ENCODE measurements at places on chromosomes 2 and 18.

DNA sequence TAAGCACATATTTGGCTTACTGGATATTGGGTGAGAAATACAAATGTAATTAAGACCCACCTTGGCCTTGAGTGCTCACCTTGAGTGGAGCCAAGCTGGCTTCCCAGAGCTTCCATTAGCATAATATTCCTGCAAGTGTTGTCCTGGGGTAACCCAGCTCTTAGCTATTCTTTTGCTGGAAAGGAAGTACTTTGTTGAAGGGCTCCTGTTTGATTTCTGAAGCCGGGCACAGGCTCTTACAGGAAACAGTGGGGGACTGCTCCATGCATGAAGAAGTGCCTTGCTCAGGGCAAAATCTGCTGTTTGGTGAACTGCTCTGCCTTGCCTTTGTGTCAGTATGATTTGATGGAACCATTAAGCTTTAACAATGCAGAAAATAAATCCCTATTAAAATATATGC lies 325.4 kb downstream of the SMAD2 start:
- no peak for DNase-seq

- DNase-seq: no peak
Measured at GRCh38 chr2:50355891-50356290, 676.0 kb downstream of the NRXN1 start.

DNA sequence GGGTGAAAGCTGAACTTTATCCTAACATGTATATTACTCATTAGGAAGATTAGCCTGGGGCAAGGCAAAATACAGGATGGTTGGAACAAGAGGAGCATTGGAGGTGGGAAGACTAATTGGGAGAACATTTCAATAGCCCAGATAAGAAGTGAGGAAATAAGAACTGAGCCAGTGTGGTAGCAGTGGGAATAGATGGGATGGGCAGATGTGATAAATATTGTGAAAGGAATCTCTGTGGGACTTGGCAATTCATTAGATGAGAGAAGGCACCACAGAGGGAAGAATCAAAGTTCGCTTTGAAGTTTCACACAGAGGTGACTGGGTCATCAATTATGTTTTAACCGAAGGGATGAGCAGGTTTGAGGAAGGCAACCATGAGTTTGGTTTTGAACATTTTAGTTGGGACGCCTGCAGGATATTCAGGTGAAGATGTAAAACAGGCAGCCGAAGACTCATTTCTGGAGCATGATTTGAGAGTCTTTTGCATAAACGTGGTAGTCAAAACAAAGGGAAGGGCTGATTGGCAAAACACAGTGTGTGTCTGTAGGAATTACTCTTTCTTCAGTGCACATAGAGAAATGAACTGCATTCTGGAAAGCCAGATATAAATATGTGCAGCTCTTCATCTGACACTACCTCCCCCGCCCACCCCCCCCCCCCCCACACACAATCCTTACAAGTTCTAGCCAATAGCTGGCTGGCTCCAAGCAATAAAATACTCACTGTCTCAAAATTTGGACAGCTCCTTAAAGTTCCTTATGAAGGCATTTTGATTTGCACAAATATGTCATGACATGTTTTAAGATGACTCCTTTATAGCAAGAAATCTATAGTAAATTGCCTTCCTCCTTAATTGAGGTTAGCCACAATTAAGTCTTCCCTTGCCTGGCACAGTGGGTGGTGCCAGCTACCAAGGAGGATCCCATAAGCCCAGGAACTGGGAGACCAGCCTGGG lies 1.9 kb upstream of the SLC1A4 start:
- DNase-seq: no peak

DNA sequence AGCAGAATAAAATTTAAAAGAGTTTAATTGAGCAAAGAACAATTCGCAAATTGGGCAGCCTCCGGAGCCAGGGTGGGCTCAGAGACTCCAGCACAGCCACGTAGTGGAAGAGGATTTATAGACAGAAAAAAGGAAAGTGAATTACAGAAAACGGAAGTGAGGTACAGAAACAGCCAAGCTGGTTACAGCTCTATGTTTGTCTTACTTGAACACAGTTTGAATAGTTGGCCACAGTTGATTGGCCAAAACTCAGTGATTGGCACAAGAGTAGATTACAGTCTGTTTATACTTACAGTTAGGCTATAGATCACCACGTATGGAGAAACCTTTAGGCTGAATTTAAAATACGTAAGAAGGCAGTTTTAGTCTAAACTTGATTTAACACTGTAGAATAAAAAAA lies 78.8 kb upstream of the NEDD4L start:
- DNase-seq: no peak

- DNase-seq: no peak
Measured at GRCh38 chr2:111946294-111947114, 48.1 kb downstream of the MERTK start.

Measured in inflammatory macrophage treated with lipopolysaccharide for 1 hour (primary cell).